ENCODE measurements at places on chromosomes 16 and 17. TPM values are rescaled to one million over a fixed set of nuclear protein-coding genes. Genes with fewer than 3 reads are reported as not detected.

The PPY gene
- not detected for total RNA-seq

The PHOSPHO1 gene
- total RNA-seq = not detected

The PGAP3 gene
- 3.3 TPM for total RNA-seq

The WFIKKN2 gene
- not detected for total RNA-seq

The COASY gene
- total RNA-seq = 7.6 TPM

The C16orf92 gene
- total RNA-seq = not detected

All from lung microvascular endothelial cell (primary cell).